Stimulated activated CD4-positive, alpha-beta T cell treated with anti-CD3 and anti-CD28 coated beads, TNF-alpha, amount 100 ng/mL, for 48 hours (primary cell): ENCODE measurements at places on chromosomes 12 and 14.

- no peak for DNase-seq
Measured at GRCh38 chr12:26011099-26011498, 52.6 kb downstream of the RASSF8 start.

DNA sequence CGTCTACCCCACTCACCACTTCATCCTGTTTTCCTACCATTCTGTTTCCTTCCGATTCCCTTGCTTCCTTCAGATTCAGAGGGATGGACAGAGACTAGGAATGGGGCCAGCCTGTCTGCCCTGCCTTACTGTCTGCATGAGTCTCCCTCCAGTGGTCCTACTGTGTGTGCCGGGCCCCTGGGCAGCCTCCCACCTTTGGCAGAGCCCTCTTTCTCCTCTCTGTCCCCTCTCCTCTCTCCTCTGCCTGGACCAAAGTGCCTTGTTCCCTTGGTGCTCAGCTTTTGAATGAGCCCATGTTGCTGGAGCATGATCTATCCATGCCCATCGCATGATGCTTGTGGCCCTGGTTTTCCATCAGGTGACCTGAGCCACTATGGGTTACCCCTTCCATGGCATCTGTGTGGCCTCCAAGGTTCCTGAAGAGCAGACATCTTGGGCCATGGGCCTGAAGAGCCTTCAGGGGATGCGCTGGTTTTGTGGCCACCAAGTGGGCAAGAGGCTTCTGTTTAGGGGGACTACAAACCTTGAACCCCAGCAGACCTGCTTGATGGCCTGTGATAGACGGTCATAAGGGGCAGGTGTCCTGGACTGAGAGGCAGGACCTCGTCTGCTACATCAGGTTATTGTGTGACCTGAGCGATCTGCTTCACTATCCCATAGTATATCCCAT lies 54.2 kb upstream of the BCL11B start:
- no peak for DNase-seq

GRCh38 chr12:52715416-52715815 lies 12.1 kb upstream of the KRT77 start:
- DNase-seq = no peak

DNA sequence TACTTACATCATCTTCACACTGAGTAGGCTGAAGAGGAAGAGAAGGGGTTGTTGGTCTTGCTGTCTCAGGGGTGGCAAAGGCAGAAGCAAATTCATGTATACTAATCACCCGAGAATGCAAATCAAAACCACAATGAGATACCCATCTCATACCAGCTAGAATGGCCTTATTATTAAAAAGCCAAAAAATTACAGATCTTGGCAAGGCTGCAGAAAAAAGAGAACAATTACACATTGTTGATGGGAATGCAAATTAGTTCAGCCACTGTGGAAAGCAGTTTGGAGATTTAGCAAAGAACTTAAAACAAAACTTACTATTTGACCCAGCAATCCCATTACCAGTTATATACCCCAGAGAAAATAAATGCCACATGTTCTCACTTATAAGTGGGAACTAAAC lies 154.9 kb downstream of the SEC23A start:
- DNase-seq = no peak

DNA sequence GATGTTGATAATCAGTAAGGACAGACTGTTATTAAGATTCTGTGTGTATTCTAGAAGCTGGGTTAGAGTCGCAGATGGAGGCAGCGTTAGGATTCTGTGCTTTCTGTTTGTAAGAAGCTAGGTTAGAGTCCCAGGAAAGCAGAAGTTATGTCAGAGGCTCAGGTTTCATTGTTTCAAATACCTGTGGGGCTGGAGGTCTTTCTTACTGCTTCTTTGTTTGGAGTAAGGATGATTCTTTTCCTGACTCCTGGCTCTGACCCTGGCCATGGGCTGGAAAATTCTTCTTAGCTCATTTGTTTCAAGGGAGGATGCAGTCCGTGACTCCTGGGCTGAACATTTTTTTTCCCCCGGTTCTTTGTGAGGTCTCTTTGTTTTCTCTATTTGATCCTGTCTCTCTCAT lies 5.2 kb downstream of the MUCL1 start:
- DNase-seq = no peak

DNA sequence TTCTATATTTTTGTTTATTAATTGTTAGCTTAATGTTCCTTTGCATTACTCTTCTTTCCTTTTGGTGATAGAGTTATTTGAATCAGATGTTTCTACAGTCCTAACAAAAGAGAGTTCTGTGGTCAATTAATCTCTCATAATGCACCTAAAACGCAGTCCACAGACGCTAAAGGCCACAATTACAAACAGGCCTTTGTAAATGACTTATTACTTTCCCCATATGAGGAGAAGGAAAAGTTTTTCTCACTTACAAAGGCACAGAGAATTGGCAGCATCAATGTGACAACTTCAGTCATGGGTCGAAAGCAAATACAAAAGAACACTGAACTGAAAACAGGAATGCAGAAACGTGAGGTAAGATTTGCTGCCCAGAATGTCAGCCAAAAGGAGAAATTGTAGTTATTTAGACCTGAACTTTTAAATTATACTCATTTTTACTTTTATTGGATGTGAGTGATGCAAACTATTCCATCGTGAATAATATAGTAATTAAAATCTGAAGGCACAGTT lies 142.0 kb upstream of the SYT10 start:
- no peak for DNase-seq

DNA sequence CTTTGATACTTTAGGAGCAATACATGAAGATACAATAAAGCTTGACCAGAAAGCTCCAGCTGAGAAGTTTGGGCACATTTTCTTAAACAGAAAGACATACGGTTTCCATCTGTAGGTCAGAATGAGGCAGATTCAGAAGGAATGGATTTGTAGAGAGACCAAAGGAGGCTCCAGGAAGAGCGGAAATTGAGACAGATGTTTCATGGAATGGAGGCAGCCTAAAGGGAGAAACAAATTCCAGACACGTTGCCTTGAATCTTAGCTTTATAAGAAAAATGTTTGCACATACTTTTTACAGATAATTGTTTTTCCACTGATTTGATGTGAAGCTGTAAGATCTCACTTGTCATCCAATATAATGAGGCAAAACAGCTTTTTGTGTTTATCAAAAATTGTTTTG lies 24.8 kb downstream of the EPYC start:
- no peak for DNase-seq

GRCh38 chr12:18261906-18262305 lies 588 bp downstream of the PIK3C2G start:
- DNase-seq = no peak

- DNase-seq = no peak
Measured at GRCh38 chr12:121060149-121061001, 21.3 kb upstream of the OASL start.

DNA sequence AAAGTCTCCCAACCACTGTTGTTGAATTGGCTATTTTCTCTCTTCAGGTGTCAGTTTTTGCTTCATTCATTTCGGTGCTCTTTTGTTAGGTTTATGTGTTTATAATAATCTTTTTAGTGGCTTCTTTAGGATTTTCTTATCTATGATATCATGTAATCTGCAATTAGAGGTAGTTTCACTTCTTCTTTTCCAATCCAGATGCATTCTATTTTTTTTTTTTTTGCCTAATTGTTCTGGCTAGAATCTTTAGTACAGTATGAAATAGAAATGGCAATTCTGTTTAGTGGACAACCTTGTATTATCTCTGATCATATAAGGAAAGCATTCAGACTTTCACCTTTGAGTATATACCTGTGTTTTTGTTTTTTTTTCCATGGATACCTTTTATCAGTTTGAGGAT lies 17.4 kb downstream of the CNOT2 start:
- DNase-seq = no peak

DNA sequence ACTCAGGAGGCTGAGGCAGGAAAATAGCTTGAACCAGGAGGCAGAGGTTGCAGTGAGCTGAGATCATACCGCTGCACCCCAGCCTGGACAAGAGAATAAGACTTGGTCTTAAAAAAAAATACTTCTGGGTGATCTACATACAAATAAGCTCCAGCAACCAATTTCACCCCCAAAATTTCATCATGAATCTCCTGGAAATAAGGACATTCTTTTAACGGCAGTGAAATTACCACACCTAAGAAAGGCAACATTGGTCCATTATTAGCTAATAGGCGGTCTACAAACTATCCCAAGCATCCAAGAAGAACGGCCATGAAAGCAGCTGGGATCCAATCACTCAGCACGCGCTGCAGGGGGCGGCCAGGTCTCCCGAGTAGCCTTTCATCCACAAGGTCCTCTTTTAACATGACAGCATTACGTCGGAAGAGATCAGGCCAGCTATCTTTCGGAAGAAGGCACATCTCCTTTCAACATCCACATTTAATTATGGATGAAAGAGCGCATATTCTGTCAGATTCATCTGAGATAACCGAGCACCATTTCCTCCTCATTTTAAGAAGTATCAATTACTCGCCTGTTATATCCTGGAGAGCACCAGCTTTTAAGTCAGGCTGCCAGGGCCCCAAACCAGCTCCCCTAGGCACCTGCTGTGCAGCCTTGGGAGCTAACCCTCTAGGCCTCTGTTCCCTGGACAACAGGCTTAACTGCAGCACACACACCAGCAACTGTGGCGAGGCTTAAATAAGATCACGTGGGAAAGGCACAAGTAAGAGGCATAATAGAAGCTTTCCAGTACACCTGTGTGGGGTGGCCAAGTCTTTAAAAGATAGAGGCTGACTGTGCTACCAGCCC lies 4.2 kb downstream of the SLC15A4 start:
- no peak for DNase-seq

- DNase-seq = no peak
Measured at GRCh38 chr12:22209422-22209821, 125.1 kb downstream of the ST8SIA1 start.

DNA sequence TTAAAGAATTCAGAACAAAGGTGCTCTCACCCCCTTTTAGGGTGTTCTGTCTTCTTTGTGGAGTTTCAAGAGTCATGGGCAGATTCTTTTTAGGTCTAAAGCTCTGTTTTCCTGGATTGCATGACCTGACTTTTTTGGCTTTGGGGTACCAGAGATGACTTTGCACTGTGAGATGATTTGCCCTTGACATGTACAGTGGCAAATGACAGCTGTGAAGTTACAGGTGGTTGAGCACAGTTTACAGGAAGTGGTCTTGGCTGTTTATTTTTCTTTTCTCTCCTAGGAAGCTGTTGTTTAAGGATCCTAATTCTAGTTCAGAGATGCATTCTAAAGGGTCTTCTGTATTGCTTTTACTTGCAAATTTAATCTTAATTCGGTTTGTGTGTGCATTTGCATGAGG lies 83.8 kb upstream of the METAP2 start:
- DNase-seq = no peak

DNA sequence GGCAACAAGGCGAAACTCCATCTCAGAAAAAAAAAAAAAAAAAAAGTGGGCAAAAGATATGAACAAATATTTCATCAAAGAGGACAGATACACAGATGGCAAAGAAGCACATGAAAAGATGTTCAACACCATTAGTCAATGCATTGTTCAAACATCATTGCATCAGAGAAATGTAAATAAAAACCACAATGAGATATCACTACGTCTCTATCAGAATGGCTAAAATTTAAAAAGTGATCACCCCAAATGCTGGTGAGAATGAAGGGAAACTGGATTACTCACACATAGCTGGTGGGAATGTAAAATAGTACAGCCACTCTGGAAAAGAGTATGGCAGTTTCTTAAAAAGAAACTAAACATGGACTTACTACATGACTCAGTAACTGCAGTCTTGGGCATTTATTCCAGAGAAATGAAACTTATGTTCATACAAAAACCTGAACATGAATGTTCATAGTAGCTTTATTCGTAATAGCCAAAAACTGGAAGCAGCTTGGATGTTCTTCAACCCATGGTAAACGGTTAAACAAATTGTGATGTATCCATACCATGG lies 3.6 kb downstream of the L2HGDH start:
- no peak for DNase-seq

DNA sequence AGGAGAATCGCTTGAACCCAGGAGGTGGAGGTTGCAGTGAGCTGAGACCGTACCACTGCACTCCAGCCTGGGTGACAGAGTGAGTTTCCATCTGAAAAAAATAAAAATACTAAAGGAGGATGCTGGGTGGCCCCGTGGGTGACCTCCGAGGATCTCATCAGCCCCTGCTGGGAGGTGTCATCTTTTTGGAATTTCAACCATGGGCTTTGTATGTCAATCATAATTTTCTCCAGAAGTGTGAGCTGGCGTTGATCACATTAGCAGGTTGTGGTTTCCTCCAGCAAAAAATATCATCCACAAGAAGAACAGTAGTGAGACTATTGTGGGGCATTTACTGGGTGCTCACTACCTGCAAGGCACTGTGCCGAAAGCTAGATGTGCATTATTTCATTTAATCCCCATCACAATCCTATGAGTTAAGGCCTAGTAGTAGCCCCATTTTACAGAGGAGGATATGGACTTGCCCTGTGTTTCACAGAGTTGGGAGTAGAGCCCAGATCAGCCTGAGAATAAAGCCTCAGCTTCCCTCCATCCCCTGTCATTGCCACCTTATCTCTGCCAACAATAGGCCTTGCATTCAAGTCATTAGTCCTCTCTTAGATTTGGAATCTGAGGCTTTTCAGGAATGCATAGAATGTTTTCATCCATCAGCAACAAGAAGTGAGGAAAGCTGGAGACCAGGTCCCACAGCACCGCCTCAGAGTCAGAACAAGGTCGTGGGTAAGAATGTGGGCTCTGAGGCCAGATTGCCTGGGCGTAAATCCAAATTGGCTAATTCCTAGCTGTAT lies 39.8 kb downstream of the SVOP start:
- no peak for DNase-seq

DNA sequence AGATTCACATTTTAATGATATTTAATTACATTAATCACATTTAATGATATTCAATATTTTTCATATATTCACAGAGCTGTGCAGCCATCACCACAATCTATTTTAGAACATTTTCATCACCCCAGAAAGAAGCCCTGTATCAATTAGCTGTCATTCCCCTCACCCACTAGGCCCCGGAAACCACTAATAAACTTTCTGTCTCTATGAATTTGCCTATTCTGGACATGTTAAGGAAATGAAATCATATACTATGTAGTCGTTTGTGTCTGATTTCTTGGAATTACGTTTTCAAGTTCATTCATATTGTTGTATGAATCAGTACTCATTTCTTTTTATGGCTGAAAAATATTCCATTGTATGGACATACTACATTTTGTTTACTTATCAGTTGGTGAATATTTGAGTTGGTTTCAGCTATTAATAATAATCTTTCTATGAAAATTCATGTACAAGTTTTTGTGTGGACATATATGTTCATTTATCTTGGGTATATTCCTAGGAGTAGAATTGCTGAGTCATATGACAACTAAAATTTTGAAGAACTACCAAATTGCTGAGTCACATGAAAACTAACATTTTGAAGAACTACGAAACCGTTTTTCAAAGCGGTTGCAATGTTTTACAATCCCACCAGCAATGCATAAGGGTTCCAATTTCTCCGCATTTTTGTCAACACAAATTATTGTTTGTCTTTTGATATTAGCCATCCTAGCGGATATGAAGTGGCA lies 11.7 kb upstream of the OTOGL start:
- DNase-seq = no peak

- DNase-seq = no peak
Measured at GRCh38 chr14:104554608-104555429, 24.7 kb upstream of the C14orf180 start.
